ENCODE measurements at places on chromosomes 3 and 15.

DNA sequence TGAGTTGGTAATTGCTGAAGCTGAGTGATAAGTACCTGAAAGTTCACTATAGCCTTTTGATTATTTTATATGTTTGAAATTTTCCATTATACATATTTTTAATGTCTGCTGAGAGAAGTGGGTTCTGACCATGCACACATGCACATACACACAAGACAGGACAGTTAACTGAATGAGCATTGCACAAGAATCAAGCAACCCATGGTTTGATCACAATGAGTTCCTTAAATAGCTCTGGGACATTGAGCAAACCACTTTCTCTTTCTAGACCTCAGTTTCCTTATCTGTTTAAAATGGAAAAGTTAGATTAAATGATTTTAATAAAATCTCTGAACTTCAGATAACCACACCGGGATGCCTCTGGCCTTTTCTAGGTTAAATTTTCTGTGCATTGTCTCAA, 26.7 kb downstream of the SNTN start:
- no peak for DNase-seq

DNA sequence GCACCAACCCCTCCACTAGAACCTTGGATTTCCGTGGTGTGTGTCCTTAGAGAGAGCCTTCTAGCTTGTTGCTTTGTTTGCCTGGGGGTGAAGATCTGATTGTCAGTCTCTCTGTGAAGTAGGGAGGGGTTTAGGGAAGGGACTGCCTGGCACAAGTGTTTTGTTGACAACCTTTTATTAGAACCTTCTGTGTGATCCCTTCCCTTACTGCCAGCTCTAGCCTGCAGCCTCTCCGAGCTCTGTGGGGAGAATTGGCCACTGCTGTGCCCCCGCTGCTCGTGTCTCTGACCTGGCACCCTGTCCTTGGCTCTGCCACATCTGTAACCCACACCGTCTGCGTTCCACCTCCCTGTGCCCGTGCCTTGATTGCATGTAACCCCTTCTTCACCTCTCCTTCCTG, 30.9 kb upstream of the PCSK6 start:
- no peak for DNase-seq

DNA sequence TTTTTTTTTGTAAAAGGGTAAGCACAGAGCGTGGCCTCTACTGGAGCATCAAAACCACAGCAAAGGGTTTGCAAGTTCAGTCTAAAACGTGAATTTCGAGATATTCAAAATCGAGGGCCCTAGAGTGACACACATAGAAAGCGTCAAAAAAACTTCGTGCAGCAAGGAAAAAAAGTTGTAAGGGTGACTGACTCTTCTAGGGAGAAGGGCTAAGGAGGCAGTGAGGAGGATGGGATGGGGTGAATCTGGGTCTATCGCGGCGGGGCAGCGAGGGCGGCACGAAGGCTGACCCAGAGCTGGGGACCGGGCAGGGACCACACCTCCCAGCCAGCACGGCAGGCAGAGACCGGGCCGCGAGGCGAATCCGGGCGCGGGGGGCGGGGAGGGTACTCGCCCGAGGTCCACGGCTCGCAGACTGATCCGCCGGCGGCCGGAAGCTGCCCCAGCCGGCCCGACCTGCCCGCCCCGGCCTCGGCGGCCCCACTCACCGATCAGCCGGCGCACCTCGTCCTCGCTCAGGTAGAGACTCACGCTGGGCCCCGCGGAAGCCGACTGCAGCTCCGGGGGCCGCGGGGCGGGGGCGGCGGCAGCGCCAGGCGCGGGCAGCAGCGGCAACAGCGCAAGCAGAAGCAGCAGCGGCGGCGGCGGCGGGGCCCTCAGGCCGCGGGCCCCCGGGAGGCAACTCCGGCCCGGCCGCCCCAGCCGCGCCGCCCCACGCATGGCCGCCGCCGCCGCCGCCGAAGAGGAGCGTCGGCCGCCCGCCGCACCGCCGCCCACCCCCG, 533 bp downstream of the RYK start:
- peak; percentile 28 for DNase-seq

GRCh38 chr3:116815831-116816588, 106.4 kb downstream of the TUSC7 start:
- no peak for DNase-seq
